ENCODE measurements at places on chromosomes 13 and 19. TPM values are rescaled to one million over a fixed set of nuclear protein-coding genes. Genes with fewer than 3 reads are reported as not detected.

Gene NPAS1
- total RNA-seq = 4.6 TPM

Gene KLK14
- total RNA-seq = 0.76 TPM

- DNase-seq = peak; percentile 21
These were observed 153.9 kb downstream of the TEX29 start for GRCh38 chr13:111474136-111475002.

- DNase-seq = no peak
These were observed 218.3 kb upstream of the MAB21L1 start for GRCh38 chr13:35694549-35695447.

DNA sequence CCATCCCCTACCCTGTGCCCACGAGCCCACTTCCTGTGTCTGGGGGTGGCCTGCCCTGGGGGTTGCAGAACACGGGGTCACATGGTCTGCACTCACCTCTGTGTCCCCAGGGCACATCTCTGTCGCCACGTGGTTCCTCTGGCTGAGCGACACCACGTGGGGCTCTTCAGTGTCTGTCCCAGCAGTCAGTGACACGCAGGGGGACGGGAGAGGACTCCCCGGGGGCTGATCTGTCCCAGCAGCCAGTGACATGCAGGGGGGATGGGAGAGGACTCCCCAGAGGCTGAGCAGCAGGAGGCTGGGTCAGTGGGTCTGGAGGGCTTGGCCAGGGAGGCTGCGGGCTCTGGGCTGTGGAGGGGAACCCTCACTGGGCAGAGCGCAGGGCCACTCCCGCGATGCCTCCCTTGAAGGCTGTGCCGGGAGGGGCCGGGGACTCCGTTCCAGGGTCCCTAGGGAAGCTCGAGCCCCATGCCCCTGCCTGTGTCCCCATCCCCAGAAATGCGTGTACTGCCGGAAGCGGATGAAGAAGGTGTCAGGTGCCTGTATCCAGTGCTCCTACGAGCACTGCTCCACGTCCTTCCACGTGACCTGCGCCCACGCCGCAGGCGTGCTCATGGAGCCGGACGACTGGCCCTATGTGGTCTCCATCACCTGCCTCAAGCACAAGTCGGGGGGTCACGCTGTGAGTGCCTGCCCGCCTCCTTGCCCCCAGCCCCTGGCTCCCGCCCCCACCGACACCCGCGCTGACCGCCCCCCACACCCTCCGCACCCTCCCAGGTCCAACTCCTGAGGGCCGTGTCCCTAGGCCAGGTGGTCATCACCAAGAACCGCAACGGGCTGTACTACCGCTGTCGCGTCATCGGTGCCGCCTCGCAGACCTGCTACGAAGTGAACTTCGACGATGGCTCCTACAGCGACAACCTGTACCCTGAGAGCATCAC lies 174.8 kb downstream of the KDM4B start:
- no peak for DNase-seq

DNA sequence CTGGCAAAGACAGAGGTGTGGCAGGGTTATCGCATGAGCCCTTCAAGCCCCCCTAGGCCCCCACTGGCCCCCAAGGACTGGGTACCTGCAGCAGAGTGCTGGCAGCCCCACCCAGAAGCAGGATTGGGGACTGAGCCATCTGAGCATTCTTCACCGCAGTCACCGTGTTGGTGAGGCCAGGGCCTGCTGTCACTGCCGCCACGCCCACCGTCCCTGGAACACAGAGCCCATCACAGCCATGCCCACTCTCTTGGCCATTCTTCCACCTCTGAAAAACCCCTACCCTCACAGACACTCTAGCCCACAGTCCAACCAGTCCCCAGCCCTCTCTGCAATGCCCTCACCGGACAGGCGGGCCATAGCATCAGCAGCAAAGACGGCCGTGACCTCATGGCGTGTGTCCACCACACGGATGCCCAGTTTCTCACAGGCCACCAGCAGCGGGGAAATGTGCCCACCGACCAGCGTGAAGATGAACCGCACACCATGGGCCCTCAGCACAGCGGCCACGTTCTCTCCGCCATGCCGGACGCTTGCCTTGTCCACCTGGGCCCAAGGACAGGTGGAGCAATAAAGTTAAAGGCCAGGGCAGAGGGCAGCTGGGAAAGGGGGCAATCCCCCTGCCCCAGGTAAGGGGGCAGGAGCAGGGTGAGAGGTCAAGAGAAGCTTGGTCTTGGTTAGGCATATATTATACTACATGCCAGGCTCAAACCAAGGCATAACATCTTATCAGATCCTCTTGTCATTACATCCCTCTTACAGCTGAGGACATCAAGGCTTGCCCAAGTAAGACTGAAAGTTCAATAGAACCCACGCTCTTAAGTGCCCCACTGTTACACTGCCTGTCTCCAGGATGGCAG lies 16.1 kb downstream of the SYDE1 start:
- DNase-seq = no peak

DNA sequence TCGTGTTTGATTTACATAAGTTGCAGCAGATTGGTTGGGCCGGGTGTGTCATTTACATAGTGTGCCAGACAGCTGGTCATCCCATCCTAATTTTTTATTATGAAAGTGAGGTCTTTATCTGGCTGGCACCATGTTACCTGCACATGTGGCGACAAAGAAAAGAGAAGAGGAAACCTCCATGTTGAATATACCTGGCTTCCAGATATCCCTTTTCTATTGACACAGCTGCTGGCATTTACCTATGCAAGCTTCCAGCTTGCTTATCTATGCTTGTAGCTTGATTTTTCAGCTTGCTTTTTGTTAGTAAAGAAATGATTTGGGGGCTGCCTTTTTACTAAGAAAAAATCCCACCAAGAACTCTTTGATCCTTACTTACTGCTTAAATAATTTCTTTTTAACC lies 681.3 kb upstream of the SLITRK1 start:
- no peak for DNase-seq

GRCh38 chr19:7489609-7490044 lies 792 bp upstream of the PEX11G start:
- no peak for DNase-seq

- no peak for DNase-seq
These were observed 13.3 kb downstream of the PALM3 start for GRCh38 chr19:14048443-14049153.

DNA sequence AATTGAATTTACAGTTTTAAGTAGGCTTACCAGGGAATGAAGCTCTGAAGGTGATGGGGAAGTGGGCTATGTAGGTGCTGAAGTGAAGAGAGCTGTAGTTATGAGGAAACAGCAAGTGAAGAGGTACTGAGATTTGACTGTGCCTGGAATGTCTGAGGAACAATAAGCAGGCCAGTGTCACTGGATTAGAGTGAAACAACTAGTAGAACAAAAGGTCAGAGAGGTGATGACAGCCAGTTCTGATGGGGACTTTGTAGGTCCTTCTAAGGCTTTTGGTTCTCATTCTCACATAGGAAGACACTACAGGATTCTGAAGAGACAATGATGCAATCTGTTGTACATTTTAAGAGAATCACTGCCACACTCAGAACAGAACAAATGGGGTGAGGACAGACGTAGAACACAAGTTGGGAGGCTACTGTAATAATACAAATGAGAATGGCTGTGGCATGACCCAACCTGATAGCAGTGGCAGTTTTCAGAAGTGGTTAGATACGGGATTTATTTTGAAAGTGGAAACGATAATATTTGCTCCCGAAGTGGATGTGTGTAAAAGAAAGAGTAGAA lies 130.8 kb downstream of the MYCBP2 start:
- DNase-seq = no peak

DNA sequence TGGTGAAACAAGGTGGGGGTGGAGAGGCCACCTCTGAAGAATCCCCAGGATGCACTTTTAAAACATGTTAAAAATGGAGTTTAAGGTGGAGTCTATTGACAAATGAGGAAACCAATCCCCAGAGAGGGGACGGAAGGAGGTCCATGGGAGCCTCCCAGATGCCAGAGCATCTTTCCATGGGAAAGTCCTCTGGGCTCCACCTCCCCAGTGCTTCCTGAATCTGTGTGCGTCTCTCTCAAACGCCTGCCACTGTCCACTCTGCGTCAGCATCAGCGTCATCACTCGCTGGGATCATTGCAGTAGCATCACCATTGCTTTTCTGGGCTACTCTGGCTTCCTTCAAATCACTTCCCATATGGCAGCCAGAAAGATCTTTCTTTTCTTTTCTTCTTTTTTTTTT lies 6.2 kb downstream of the GPR4 start:
- DNase-seq = no peak

DNA sequence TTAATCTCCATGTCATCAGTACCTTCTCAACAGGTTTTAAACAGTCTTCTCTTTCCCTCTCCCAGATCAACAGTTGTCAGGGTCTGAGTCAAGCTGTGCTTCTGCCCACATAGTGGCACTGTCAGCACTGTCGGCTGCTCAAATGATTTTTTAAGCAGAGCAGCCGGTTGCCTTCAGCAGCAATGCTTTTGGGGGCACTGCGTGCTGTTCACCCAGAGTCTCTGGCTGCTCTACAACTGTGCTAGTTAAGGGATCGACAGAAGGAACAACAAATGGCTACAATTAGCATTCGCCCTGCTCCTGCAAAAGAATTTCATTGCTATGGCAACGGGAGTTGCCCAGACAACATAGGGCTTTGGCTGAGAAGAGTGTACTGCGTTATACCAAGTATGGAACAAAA lies 412.9 kb downstream of the DIAPH3 start:
- DNase-seq = no peak

GRCh38 chr13:109884462-109884861 lies 98.1 kb upstream of the IRS2 start:
- no peak for DNase-seq

DNA sequence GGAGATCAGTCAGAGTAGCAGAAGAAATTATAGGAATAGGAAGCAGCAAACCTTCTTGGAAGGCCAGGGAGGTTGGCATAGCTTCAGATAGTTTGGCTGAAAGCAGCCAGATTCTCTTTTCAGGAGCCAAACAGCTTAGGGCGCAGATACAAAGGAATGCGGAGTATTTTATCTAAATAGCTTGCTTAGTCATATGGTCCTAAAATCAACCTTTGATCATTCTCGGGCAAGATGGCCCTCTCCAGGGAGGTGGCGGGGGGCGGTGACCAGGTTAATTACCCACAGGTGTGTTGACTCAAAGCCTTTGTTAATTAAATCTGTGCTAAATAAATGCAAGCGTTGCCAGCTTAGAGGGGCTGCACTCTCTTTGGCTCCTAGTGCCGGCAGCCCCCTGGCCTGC lies 12.5 kb upstream of the NCR1 start:
- no peak for DNase-seq

DNA sequence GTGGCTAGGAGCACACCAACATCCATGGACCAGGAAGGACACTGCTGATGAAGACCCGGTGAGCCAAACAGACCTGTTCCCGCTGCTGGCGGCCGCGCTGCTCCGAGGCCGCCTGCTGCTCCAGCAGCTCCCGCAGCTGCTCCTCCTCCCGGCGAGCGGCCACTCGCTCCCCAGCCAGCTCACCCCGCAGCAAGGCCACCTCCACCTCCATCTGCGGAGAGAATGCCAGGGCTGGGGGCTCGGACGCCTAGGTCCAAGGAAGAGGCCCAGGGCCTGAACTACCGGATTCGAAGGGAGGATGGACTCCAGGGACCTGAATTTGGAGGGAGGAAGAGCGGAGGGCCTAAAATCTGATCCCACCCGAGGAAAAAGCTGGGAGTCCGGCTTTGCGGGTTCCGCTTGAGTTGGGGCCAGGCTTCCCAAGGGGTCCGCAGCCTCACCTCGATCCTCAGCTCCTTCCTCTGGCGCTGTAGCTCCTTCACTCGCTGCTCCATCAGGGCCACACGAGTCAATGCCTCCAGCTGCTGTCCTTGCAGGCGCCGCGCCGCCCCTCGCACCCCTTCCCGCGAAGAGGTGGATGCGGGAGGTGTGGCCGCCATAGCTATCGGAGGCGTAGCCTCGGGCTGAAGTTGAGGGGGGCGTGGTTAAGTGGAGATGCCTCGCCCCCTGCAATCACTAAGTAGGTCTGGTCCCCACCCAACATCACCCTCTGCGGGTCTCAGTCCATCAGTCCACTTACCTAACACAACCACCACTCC lies 2.7 kb downstream of the PHLDB3 start:
- no peak for DNase-seq

DNA sequence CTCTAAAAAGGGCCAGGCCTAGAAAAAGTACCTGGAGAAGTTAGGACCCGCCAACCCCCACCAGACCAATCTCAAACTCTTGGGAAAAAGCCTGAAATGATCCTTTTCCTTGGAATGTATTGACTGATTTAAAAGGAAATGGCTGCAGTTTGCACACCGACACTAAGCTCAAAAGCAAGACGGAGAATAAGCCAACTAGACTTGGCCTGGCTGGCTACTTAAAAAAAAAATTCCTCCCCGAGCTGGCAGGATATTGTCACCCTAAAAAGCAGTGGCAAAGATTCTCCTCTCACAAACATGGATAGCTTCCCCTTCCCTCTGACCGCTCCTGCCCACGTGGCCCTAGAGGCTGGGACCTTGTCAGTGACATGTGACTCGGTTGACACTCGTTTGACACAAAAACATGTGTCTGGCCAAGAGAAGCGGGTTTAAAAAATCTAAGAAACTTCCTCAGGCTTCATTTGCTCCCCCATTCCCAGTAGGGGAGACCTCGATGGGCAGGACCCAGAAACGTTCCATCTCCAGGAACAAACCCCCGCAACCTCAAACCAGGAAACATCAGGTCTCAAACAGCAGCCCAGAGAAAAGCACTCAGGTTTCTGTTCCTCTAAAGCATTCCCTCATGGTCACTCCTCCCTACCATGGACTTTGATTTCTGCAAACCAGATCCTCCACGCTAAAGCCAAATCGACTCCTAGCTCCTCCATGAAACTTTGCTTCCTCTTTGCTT lies 1.3 kb downstream of the RFX1 start:
- no peak for DNase-seq

DNA sequence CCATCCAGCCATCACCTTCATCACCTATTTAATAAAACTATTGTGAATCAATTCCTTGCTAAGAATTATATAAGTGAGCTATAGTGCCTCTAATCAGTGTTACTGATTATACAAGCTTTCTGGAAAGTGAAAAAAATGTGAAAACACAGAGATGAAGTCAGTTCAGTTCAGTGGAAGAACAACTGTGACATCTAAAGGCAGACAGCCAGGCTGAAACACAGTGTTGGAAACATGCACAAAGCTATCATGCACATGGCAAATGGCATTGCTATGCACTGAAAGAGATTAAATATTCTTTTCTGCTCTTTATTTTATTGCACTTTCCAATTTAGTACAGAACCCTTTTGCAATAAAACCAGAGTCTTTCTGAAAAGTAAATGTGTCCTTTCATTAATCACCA lies 294.0 kb downstream of the RBM26 start:
- DNase-seq = no peak

GRCh38 chr19:54462047-54462654 lies 1.4 kb downstream of the LENG9 start:
- DNase-seq = no peak

GRCh38 chr13:41694545-41695301 lies 237.4 kb downstream of the RGCC start:
- DNase-seq = peak; percentile 50

- no peak for DNase-seq
These were observed 130.9 kb downstream of the DIAPH3 start for GRCh38 chr13:60032851-60033250.

GRCh38 chr19:51186323-51186722 lies 38.6 kb upstream of the CD33 start:
- DNase-seq = no peak

DNA sequence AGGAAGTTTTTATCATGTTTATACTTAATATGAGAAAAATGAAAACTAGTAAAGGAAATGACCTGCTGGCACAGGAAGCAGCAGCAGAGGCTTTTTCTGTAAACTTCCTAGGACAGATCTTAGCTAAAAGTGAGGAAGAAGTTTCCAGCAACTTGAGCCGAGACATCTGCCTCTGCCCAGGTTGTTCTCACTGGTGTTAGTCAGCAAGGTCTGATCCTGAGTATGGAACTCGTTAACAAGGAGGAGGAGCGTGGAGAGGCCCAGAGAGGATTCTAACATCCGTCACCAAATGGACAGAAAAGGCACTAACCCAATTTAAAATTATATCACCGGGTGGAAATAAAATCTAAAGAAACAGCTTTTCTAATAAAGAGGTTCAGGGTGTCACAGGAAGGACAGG lies 43.6 kb downstream of the PHF11 start:
- DNase-seq = no peak

Measured in HCT116 (cell line).